ENCODE measurements at places on chromosomes 16 and 17.
A peak's percentile ranks its signal among the peaks of the same experiment; 100 is the strongest.

- DNase-seq: no peak
Measured at GRCh38 chr17:57551321-57552079, 193.6 kb downstream of the CCDC182 start.

- DNase-seq: peak; percentile 84
Measured at GRCh38 chr17:74987418-74987908, at the start of gene CDR2L. Gene CDR2L, plus strand, starts transcription at chr17:74987632. Its CDS starts 412 bp downstream, at chr17:74988044.

DNA sequence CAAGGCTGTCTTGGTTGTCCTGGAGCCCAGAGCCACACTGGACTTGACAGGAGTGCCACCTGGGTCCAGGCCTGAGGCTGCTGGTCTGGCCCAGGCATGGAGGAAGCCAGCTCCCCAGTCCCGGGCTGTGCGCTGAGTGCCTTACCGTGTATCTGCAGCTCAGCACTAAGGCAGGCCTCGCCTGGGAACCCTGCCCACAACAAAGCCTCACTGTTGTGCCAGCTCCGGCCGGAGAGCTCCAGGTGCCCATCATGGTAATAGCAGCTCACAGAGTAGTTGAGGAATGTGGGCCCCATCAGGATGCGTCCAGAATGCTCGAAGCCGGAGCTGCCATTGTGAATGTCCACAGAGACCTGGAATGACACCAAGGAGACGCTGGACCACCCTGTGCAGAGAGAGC is 72.2 kb downstream of the RMI2 start:
- no peak for DNase-seq

- no peak for DNase-seq
Measured at GRCh38 chr17:4297351-4297750, 33.6 kb upstream of the ANKFY1 start.

- no peak for DNase-seq
Measured at GRCh38 chr16:12410837-12411490, 392.7 kb downstream of the CPPED1 start.

DNA sequence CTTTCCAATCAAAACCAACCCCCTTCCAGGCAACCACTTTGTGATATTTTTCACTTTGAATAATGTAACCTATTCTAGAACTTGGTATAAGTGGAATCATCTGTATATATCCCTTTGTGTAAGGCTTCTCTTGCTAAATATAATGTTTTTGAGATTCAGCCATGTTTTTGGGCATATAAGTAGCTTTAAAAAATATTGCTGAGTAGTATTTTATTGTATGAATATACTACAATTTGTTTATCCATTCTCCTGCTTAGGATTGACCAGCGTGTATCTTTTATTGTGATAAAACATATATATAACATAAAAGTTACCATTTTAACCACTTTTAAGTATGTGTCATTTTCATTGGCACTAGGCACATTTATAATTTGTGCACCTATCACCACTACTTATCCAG is 79.8 kb upstream of the GPR139 start:
- no peak for DNase-seq

DNA sequence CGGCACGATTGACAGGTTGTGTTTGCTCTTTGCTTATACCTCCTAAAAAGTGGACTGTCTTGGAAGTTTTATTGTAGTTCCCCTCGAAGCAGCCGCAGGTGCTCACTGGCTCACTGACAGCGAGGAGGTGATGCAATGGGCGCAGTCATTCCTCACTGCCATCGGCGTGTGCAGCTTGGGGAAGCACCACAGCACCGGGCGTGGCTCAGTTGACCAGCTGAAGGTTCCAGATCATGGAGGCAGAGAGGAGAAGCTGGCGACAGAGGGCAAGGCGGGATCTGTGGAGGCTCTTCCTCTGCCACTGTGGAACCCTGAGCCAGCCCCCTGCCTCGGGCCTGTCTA is 72.1 kb upstream of the TNRC6C start:
- no peak for DNase-seq

Measured in T-helper 1 cell (primary cell).